ENCODE measurements at places on chromosomes 3 and 15.

- no peaks in the 10 kb centered on the region for H3K4me1 ChIP-seq
- no peaks in the 10 kb centered on the region for H3K27me3 ChIP-seq
- DNase-seq: no peak
- H3K36me3 ChIP-seq: no peaks in the 10 kb centered on the region
- H3K27ac ChIP-seq: no peak overlapping the region
- no peak overlapping the region for H3K4me3 ChIP-seq
Measured at GRCh38 chr3:29226706-29227105, 54.2 kb upstream of the RBMS3 start.

DNA sequence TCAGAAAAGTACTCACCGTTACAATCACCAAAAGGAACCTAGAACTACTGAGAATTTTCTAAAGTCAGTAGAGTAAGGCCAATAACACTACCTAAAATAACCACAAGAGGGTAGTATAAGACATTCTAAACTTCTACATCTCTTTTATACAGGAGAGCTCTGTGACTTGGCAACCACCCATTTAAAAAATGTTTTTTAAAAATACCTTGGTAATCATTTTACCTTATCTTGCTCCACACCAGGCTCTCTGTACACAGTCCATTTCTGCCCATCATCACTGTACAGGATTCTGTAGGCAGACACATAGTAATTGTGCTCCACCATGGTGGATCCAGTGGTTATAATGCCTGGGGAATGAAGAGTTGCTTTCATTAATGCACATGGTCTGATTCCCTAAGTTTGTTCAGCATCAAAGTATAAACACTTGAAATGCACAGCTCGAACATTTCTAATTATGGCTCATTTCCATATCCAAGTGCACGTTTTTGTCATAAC is 54.5 kb downstream of the ST3GAL6 start:
- peak; percentile 78 for DNase-seq
- H3K4me1 ChIP-seq: no peaks in the 10 kb centered on the region

- H3K27ac ChIP-seq: no peak overlapping the region
- no peaks in the 10 kb centered on the region for H3K4me1 ChIP-seq
- H3K4me3 ChIP-seq: no peak overlapping the region
- H3K36me3 ChIP-seq: no peaks in the 10 kb centered on the region
Measured at GRCh38 chr3:23580096-23580713, 225.6 kb upstream of the UBE2E1 start.

GRCh38 chr3:58824285-58824684 is 157.7 kb upstream of the FAM3D start:
- H3K4me3 ChIP-seq: no peak overlapping the region
- no peak overlapping the region for H3K27ac ChIP-seq
- no peaks in the 10 kb centered on the region for H3K27me3 ChIP-seq
- DNase-seq: peak; percentile 58

DNA sequence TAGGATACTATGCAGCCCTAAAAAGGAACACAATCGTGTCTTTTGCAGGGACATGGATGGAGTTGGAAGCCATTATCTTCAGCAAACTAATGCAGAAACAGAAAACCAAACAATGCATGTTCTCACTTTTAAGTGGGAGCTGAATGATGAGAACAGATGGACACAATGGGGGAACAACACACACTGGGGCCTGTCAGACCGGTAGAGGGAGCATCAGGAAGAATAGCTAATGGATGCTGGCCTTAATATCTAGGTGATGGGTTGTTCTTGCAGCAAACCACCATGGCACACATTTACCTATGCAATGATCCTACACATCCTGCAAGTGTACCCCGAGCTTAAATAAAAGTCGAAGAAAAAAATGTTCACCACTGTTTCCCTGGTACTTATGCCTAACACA is 17.5 kb downstream of the SENP7 start:
- no peaks in the 10 kb centered on the region for H3K27me3 ChIP-seq
- no peak overlapping the region for H3K27ac ChIP-seq
- H3K4me3 ChIP-seq: no peak overlapping the region
- H3K4me1 ChIP-seq: no peaks in the 10 kb centered on the region
- peaks cover 18% of the 10 kb centered on the region for H3K36me3 ChIP-seq
- DNase-seq: no peak

DNA sequence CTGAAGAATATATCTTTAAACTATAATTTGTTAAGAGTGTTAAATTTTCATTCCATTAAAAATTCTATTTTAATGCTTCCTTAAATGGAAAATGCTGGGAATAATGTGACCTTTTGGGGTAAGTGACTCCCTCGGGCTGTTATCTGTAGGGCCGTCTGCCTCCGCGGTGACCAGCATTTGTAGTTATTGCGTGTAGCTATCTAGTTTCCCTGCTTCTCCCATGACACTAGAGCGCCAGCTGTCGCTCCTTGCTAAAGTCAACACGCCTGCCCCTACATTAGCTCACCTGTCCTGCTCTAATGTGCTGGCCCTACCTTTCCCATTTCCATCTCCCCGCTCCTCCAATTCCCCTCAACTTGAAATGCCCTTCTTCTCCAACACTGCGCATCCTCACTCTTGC is 12.4 kb upstream of the CHRM5 start:
- no peak overlapping the region for H3K4me3 ChIP-seq
- H3K27me3 ChIP-seq: no peaks in the 10 kb centered on the region
- no peak overlapping the region for H3K27ac ChIP-seq
- H3K36me3 ChIP-seq: no peaks in the 10 kb centered on the region
- peak; percentile 16 for DNase-seq
- H3K4me1 ChIP-seq: no peaks in the 10 kb centered on the region

- no peak for DNase-seq
- no peaks in the 10 kb centered on the region for H3K4me1 ChIP-seq
- H3K27me3 ChIP-seq: no peaks in the 10 kb centered on the region
- H3K4me3 ChIP-seq: no peak overlapping the region
- H3K36me3 ChIP-seq: no peaks in the 10 kb centered on the region
- H3K27ac ChIP-seq: no peak overlapping the region
Measured at GRCh38 chr3:65052101-65052500, 364.3 kb upstream of the ADAMTS9 start.

GRCh38 chr15:68658151-68658550 is 79.4 kb downstream of the CORO2B start:
- H3K4me1 ChIP-seq: no peaks in the 10 kb centered on the region
- no peak for DNase-seq
- no peak overlapping the region for H3K4me3 ChIP-seq
- H3K27me3 ChIP-seq: no peaks in the 10 kb centered on the region
- H3K27ac ChIP-seq: no peak overlapping the region
- no peaks in the 10 kb centered on the region for H3K36me3 ChIP-seq

DNA sequence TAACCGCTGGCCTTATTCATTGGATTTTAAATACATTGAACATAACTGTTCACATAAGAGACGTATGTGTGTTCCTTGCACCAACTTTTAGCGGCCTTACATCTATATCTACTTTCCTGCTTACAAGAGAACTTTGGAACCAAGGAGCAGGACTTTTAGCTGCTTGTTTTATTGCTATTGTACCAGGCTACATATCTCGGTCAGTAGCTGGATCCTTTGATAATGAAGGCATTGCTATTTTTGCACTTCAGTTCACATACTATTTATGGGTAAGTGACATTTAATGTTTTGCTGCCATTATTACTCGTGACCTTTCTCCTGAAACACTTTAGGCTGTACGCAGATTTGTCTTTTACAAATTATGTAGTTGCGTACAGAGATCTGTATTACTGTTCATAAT is 47.1 kb downstream of the STT3B start:
- no peak for DNase-seq
- no peak overlapping the region for H3K4me3 ChIP-seq
- no peaks in the 10 kb centered on the region for H3K27me3 ChIP-seq
- H3K36me3 ChIP-seq: peaks cover 82% of the 10 kb centered on the region
- peaks cover 37% of the 10 kb centered on the region for H3K4me1 ChIP-seq

- H3K4me1 ChIP-seq: peaks cover 65% of the 10 kb centered on the region
- H3K4me3 ChIP-seq: no peak overlapping the region
- H3K27ac ChIP-seq: peak overlapping the region; percentile 66
- H3K27me3 ChIP-seq: no peaks in the 10 kb centered on the region
- DNase-seq: no peak
- H3K36me3 ChIP-seq: no peaks in the 10 kb centered on the region
Measured at GRCh38 chr15:52733696-52734255, 54.6 kb upstream of the ATOSA start.

GRCh38 chr15:73744293-73744692 is 8.9 kb downstream of the INSYN1 start:
- H3K4me1 ChIP-seq: no peaks in the 10 kb centered on the region
- H3K27me3 ChIP-seq: no peaks in the 10 kb centered on the region
- H3K27ac ChIP-seq: no peak overlapping the region
- H3K36me3 ChIP-seq: no peaks in the 10 kb centered on the region
- no peak for DNase-seq
- H3K4me3 ChIP-seq: no peak overlapping the region

DNA sequence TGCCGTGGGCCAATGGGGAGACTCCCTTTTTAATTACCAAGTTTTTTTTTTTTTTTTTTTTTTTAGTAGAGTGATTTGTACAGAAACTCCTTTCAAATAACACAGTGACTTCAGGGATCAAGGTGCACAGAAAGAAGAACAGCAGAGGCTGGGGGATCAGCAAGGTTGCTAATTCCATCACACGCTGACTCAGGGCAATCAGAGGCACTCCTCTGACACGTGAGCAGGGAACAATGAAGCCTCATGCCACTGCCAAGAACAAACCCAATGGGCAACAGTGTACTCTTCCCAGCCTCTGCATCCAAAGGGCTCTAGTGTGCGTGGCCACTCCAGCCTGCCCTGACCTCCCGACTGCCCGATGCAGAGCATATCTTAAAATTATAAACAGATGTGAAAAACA is 186.7 kb upstream of the WNT5A start:
- no peak overlapping the region for H3K4me3 ChIP-seq
- DNase-seq: no peak
- H3K27me3 ChIP-seq: no peaks in the 10 kb centered on the region
- peaks cover 16% of the 10 kb centered on the region for H3K4me1 ChIP-seq
- no peaks in the 10 kb centered on the region for H3K36me3 ChIP-seq

GRCh38 chr3:2656806-2657777 is 453.1 kb downstream of the IL5RA start:
- no peak for DNase-seq
- no peak overlapping the region for H3K27ac ChIP-seq
- no peak overlapping the region for H3K4me3 ChIP-seq
- peaks cover 14% of the 10 kb centered on the region for H3K4me1 ChIP-seq

DNA sequence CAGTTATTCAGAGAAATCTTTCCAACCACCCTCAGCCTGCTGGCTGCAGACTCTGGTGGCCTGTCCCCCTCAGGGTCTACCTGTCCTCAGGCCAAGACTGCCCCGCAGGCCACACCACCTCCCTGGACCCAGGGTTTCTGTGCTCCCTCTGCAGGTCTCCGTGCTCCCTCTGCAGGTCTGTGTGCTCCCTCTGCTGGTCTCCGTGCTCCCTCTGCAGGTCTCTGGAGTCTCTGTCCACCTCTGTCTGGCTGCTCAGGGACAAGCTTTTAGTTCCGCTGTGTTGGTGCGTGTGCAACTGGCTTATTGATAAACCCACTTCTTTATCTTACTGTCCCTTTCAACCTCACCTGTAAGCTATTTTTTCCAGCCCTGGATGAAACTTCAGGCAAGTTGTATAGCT is 30.1 kb downstream of the BDH1 start:
- DNase-seq: peak; percentile 50
- no peak overlapping the region for H3K27ac ChIP-seq
- H3K4me1 ChIP-seq: no peaks in the 10 kb centered on the region
- H3K4me3 ChIP-seq: no peak overlapping the region
- H3K36me3 ChIP-seq: peaks cover 24% of the 10 kb centered on the region

DNA sequence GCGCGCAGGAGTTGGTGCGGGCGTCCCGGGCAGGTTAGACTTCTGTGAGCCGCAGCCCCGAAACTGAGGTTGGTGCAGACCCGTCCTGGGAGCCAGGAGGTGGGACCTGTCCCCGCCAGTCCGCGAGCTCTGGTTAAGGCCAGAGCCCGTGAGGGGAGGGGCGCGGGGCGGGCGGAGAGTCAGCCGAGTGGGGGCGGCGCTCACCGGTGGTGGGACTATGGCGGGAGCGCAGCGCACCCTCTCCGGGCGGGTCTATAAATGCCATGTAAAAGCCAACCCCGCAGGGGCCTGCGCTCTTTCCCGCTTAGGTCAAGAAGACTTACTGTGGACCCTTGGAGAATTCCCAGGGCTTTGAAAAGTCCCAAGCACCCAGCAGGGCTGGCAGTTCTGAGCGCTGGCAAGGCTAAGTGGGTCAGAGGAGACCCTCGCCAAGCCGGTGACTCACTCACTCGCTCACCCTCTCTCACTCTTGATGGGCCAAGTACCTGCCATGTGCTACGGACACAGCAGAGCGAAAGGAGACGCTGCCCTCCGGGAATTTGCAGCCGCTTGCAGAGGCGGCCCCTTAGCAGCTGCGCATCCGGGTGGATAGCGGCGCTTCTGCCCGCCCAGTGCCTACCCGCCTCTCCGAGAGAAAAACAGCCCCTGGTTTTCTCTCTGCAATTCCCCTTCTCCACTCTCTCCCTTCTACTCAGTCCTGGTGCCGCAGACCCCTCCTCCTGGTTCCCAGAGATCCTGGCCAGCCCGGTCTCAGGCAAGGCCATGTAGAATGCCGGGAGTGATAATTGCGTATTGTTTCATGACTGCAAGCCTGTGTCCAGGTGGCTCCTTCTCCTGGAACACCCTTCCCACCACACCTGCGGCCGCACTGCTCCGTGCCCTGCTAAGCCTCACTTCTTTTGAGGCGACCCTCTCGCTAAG is at the start of gene ALDH1L1:
TSS of gene ALDH1L1 (minus strand) at position 110 of the 921 bp plus-strand sequence. CDS start 19,607 bp downstream, outside the sequence.
- H3K27me3 ChIP-seq: no peaks in the 10 kb centered on the region
- H3K4me3 ChIP-seq: no peak within 1 kb of the TSS
- H3K27ac ChIP-seq: no peak within 1 kb of the TSS
- no peaks in the 10 kb centered on the region for H3K36me3 ChIP-seq
- no peaks in the 10 kb centered on the region for H3K4me1 ChIP-seq

- H3K4me3 ChIP-seq: no peak overlapping the region
- DNase-seq: no peak
- no peaks in the 10 kb centered on the region for H3K36me3 ChIP-seq
Measured at GRCh38 chr15:48553559-48553958, 92.0 kb downstream of the FBN1 start.

GRCh38 chr15:68227643-68228142 is 1.8 kb downstream of the CLN6 start:
- H3K36me3 ChIP-seq: peaks cover 6% of the 10 kb centered on the region
- peak overlapping the region; percentile 89 for H3K4me3 ChIP-seq
- DNase-seq: no peak
- H3K27ac ChIP-seq: no peak overlapping the region

GRCh38 chr3:13391308-13391707 is 28.8 kb downstream of the NUP210 start:
- no peaks in the 10 kb centered on the region for H3K4me1 ChIP-seq
- no peaks in the 10 kb centered on the region for H3K27me3 ChIP-seq
- DNase-seq: no peak
- no peak overlapping the region for H3K27ac ChIP-seq
- H3K36me3 ChIP-seq: peaks cover 70% of the 10 kb centered on the region

- no peaks in the 10 kb centered on the region for H3K4me1 ChIP-seq
- H3K27ac ChIP-seq: no peak overlapping the region
- no peak for DNase-seq
- H3K36me3 ChIP-seq: no peaks in the 10 kb centered on the region
Measured at GRCh38 chr3:189646853-189647542, 15.8 kb downstream of the TP63 start.

GRCh38 chr3:158261371-158261991 is 151.6 kb downstream of the RSRC1 start:
- no peak overlapping the region for H3K27ac ChIP-seq
- H3K4me1 ChIP-seq: peaks cover 2% of the 10 kb centered on the region
- no peaks in the 10 kb centered on the region for H3K27me3 ChIP-seq

GRCh38 chr3:62373215-62373614 is at the start of gene FEZF2:
Gene FEZF2, minus strand, starts transcription at chr3:62373550. Its CDS starts 682 bp downstream, at chr3:62372868.
- no peak within 1 kb of the TSS for H3K4me3 ChIP-seq
- no peaks in the 10 kb centered on the region for H3K4me1 ChIP-seq
- H3K27me3 ChIP-seq: no peaks in the 10 kb centered on the region
- no peak for DNase-seq
